Activated CD8-positive, alpha-beta memory T cell treated with anti-CD3 and anti-CD28 coated beads for 4 hours (primary cell): ENCODE measurements at places on chromosomes 1 and 21.

- peak; percentile 19 for DNase-seq
These were observed 28.5 kb downstream of the CNIH3 start for GRCh38 chr1:224644553-224645154.

GRCh38 chr1:77876884-77877283 is 11.5 kb upstream of the NEXN start:
- DNase-seq: no peak

GRCh38 chr1:62367005-62367557 is 47.8 kb upstream of the KANK4 start:
- DNase-seq: no peak

DNA sequence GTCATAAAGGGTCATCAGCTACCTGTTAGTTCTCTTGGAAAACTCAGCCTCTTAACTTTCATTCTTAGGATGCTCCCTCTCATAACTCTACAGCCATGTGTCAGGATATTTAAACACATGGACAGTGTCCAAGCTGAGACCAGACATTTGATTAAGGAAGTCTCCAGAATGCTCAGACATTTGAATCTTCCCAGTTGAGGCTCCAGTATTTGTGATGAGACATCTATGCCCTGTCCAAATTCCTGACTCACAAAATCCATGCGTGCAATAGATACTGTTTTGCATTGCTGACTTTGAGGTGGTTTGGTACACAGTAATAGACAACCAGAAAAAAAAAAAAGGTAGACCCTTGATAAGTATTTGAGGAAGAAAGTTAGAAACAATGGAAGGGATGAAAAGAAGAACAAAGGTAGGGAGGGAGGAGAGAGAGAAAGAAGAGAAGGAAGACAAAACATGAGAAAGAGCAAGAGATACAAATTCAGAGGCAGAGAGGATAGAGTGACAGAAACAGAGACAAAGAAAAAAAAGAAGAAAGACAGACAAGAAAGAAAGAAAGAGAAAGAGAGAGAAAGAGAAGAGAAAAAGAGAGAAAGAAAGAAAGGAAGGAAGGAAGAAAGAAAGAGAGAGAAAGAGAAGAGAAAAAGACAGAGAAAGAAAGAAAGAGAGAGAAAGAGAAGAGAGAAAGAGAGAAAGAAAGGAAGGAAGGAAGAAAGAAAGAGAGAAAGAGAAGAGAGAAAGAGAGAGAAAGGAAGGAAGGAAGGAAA is 275.5 kb upstream of the PRMT6 start:
- no peak for DNase-seq

- DNase-seq: no peak
These were observed 71.6 kb downstream of the NVL start for GRCh38 chr1:224258351-224258750.

DNA sequence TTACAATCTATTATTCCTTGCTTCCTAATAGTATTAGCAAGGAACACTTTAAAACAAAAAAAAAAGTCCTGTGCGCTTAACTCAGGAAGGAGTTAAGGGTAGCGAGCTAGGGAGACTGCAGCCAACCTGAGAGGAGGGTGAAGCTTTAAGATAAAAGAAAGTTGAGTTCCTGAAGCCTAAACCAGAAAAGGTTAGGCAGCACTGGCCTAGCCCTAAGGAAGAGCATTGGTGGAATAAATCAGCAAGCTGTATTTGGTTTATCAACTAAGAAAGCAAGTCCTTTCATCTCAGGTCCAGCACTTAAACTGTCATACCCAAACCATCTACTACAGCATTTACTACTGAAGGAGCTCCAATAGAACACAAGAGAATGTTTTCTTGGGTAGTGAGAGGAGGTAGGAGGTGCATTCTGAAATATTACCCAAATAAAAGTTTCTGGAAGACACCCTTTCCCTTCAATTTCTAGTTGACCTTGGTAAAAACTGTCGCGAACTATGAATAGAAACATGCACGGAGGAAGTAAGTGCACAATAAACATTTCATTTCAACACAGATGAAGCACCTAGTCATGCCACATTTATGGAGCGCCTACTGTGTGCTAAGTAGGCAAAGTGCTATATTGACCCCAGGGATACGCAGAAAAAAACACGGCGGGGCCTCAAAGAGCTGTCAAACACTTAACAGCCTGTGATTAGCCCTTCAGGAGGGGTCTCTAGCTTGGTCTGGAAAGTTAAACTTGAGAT is 1.3 kb downstream of the GLRX2 start:
- no peak for DNase-seq

DNA sequence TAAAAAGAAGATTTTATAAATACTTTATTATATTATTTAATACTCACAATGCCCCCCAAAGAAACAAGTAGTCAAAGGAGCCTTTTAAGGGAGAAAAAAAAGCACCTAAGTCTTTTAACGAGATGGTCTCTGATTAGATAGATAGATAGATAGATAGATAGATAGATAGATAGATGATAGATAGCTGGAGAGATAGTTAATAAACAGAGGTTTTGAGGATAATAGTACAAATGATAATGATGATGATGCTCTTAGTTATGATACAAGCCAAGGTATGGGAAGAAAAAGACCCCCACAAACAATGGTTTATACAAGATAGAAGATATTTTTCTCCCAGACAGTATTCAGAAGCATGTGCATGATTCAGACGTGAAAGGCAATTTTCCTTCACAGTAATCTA is 14.6 kb upstream of the EDEM3 start:
- DNase-seq: no peak

DNA sequence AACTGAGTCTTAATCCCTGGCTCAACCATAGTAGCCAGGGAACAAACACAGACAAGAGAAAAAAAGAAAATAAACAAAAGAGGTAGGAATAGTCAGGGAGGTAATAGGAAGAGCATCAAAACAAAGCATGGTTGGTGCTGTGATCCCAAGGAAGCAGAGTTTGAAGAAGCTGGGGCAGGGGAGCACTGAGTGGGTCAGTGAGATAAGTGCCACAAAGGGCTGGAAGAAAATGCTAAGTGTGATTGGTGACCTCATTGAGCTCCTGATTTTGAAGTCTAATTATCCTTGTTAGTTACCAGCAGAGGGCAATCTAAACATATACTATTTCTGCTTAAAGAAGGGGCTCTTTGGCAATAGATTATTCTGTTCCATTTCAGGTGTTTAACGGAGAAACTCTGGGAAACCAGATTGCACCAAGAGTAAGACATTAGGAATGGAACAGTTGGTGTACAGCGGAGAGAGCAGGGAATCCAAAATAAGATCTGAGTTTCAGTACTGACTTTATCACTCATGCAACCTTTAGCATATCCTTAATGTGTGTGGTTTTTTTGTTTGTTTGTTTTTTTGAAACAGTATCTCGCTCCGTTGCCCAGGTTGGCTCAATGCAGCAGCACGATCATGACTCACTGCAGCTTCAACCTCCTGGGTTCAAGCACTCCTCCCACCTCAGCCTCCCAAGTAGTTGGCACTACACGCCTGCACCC is 30.7 kb upstream of the KIAA1614 start:
- DNase-seq: no peak

DNA sequence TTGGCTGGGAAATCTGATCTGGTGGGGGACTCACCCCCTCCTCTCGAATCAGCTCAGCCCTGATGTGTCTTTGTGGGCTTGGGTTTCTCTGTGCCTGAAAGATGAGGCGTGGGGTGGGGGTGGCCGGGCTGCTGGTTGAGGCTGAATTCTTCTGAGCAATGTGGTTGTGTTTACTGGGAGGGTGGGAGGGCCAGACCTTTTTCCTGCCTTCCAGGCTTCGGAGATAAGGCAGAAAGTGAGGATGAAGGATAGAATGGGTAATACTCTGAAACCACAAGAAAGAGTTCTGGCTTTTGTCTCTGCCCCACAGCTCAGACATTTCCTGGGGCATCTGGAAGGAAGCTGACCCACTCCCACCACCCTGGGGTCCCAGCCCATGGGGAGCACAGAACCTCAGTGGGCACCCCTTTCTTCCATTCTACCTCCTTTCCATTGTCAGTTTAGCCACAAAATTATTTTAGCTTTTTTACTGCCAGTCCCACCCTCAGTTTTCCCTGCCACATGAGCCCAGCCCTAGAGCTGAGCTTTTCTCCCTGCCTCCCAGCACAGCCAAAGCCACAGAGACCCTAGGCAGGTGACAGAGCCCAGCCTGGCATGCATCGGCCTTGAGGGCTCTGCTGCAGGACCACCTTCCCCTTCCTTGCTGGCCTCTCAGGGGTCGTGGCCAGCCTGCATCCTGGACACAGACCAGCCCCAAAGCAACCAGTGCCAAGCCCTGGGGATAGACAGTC is 11.2 kb downstream of the ALX3 start:
- DNase-seq: no peak

- DNase-seq: no peak
These were observed 61.4 kb upstream of the DYNLT5 start for GRCh38 chr1:66690666-66691381.

GRCh38 chr1:83905315-83905907 is 93.5 kb downstream of the TTLL7 start:
- no peak for DNase-seq

GRCh38 chr1:42964044-42964812 is 5.6 kb upstream of the SLC2A1 start:
- DNase-seq: no peak

DNA sequence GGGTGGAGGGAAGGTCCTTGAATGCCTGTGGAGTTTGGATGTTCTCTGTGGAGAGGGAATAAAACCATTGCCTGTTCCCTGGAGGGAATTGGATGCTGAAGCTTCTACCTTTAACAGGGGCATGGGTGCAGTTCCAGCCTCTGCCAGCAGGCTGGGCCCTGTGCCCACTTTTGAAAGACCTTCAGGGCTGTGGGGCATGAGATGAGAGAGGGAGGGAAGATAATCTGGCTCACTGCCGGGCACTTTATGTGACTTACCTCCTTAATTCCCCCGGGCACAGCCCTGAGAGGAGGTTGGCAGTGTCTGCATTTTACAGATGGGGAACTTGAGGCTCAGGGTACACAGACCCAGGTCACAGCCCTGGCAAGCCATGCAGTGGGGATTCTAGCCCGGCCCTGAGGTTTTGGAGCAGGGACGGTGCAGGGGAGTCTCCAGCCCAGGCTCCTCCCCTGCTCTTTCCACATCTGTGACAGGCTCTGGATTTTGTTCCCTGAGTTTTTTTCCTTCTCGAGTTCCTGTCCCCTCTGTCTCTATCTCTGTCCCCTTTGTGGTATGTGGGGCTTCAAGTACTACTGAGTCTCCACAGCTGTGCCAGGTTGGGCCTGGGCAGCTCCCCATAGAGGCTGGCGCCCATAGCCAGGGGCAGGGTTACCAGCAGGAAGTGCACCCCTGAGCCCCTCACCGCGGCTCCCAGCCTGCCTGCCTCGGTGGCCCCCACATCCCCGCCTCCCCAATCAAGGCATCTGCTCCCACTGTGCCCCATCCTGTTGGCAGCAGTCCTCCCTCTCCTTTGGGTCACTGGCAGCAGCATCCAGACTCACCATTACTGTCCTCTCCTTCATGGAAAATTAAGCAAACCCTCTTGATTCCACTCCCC is 14.0 kb upstream of the THEMIS2 start:
- peak; percentile 69 for DNase-seq

DNA sequence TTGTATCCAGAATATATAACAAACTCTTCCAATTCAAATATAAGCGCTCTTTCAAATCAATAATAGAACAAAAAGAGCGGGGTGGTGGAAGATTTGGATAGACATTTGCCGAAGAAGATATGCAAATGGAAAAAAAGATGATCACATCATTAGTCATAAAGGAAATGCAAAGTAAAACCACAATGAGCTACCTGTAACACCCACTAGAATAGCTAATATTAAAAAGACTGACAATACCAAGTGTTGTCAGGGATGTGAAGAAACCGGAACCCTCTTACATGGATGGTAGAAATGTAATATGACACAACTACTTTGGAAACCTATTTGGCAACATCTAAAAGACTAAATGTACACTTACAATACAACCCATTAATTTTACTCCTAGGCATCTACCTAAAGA is 5.7 kb upstream of the TRAF5 start:
- DNase-seq: no peak

GRCh38 chr1:233151861-233152260 is 143.7 kb downstream of the PCNX2 start:
- DNase-seq: no peak

DNA sequence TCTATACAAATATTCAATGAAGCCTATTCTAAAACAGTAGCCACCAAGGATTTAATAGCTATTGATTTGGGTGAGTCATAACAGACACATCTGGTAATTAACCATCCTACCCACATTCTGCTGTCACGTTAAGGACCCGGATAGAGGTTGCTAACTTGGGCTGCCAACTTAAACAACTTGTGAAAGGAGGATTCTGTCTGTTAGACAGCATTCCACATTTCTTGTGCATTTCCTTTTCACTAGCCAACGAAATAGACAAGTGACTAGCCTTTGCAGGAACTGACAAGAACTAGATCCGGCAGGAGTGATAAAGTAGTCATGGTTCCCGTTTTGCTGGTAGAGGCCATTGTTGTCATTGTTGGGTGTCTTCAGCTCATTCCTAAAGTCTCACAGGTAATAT is 9.5 kb downstream of the DSCAM start:
- DNase-seq: no peak

DNA sequence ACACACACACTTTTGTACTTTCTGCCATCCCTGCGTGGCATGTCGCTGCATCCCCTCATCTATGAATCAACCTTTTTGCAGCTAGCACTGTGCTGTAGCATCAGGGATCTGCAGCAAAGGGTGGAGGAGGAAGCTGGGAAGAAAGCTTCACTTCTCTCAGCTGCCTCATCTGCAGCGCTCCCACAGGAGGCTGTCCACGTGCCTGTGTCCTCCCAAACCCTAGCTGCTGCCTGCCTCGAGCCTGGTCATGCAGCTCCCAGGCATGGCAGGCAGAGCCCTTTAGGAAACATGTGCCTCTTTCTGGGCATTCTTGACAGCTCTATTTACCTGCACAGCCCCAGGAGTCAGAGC is 262.1 kb upstream of the SGIP1 start:
- DNase-seq: no peak

DNA sequence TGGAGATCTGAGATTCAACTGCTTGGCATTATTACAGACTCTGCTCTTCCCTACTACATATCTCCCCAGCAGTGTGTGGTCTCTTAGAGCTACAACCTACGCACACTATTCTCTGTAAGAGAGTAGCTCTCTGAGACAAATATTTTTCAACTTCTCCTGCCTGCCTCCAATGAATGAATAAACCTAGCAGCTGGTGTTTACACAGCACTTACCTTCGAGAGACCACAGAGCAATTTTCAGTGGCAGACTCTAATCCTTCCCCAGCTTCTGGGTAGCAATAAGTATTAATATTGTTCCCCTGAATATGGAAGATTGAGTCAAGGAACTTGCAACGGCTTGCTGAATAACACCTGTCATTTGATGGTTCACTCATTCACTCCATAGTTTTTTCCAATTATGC is 350.9 kb upstream of the SPAG17 start:
- DNase-seq: no peak
